Spleen (tissue), 13 donors: ENCODE measurements at places on chromosomes 5 and 9. TPM values are rescaled to one million over a fixed set of nuclear protein-coding genes. Genes with fewer than 3 reads are reported as not detected.

Gene AQP7
- polyA plus RNA-seq: 0.35 TPM

Gene SV2C
- 0.13 TPM for polyA plus RNA-seq

Gene RMRP
- 42.1 TPM for polyA plus RNA-seq

GRCh38 chr9:676780-677438 lies 164.6 kb upstream of the DMRT1 start:
- DNase-seq: no peak
